ENCODE measurements at places on chromosomes 5 and 9. TPM values are rescaled to one million over a fixed set of nuclear protein-coding genes. Genes with fewer than 3 reads are reported as not detected.

PTPN3 gene
- polyA plus RNA-seq, result 0.67 TPM

PCDHA1 gene
- 5.3 TPM for polyA plus RNA-seq

UBE2D2 gene
- 57.5 TPM for polyA plus RNA-seq

STARD4 gene
- polyA plus RNA-seq, result 640 TPM

GGTA1 gene
- polyA plus RNA-seq, result not detected

SEMA4D gene
- polyA plus RNA-seq, result 7.2 TPM

TGFBI gene
- 0.56 TPM for polyA plus RNA-seq

SLC36A2 gene
- not detected for polyA plus RNA-seq

TDRD7 gene
- polyA plus RNA-seq, result 4.8 TPM

Measured in Purkinje cell (primary cell).